Mesangial cell (primary cell): ENCODE measurements at places on chromosomes 5 and 9. TPM values are rescaled to one million over a fixed set of nuclear protein-coding genes. Genes with fewer than 3 reads are reported as not detected.

The FGD3 gene
- total RNA-seq, result under 0.01 TPM in 2 replicates

The MELK gene
- total RNA-seq, result 8.2 and 70.7 TPM in 2 replicates

The CTNNAL1 gene
- 39.7 and 86.4 TPM in 2 replicates for total RNA-seq

The KCTD16 gene
- total RNA-seq, result 0.13 and 1.1 TPM in 2 replicates

The LCN12 gene
- 1.6 TPM in 1 of 2 replicates, not detected in the other for total RNA-seq

The SLCO4C1 gene
- 0.81 and 7.9 TPM in 2 replicates for total RNA-seq

The CERCAM gene
- total RNA-seq, result 91.9 and 147 TPM in 2 replicates

The SH3GL2 gene
- total RNA-seq, result 0.33 and 0.63 TPM in 2 replicates

The EDIL3 gene
- total RNA-seq, result 118 and 193 TPM in 2 replicates

The DMRTA1 gene
- total RNA-seq, result 1.3 and 1.9 TPM in 2 replicates

The OR1Q1 gene
- total RNA-seq, result not detected in 2 replicates

The INSL6 gene
- not detected in 2 replicates for total RNA-seq

The SGCD gene
- total RNA-seq, result 0.49 and 0.76 TPM in 2 replicates

The IFNA6 gene
- not detected in 2 replicates for total RNA-seq

The GARIN3 gene
- total RNA-seq, result not detected in 2 replicates

The IL7R gene
- total RNA-seq, result 1.1 and 2.8 TPM in 2 replicates

The CCDC192 gene
- total RNA-seq, result not detected in 2 replicates

The SPATA31C1 gene
- 0.13 and 0.16 TPM in 2 replicates for total RNA-seq

The LCN9 gene
- not detected in 2 replicates for total RNA-seq

The SLC1A1 gene
- 10.3 and 10.6 TPM in 2 replicates for total RNA-seq

The RANBP3L gene
- not detected in 2 replicates for total RNA-seq

The S100Z gene
- total RNA-seq, result not detected in 2 replicates

The ZNF618 gene
- 14.5 and 23.8 TPM in 2 replicates for total RNA-seq

The TRPM6 gene
- total RNA-seq, result under 0.01 and 0.16 TPM in 2 replicates

The MARCOL gene
- not detected in 2 replicates for total RNA-seq

The PCDHGA9 gene
- 0.98 and 6.1 TPM in 2 replicates for total RNA-seq

The SLC4A9 gene
- 0.13 TPM in 1 of 2 replicates, not detected in the other for total RNA-seq

The EEIG1 gene
- 4.6 and 9.5 TPM in 2 replicates for total RNA-seq

The ANKRD20A1 gene
- 0.13 and 0.16 TPM in 2 replicates for total RNA-seq

The CAVIN4 gene
- total RNA-seq, result 0.25 and 0.33 TPM in 2 replicates

The SPINK4 gene
- total RNA-seq, result not detected in 2 replicates

The ARHGEF28 gene
- 32.4 and 59.5 TPM in 2 replicates for total RNA-seq

The ROPN1L gene
- 0.25 and 0.49 TPM in 2 replicates for total RNA-seq

The POU5F2 gene
- 0.16 and 0.25 TPM in 2 replicates for total RNA-seq

The PTGR1 gene
- 44.2 and 72.9 TPM in 2 replicates for total RNA-seq

The GPR151 gene
- total RNA-seq, result not detected in 2 replicates

The CANX gene
- total RNA-seq, result 198 and 259 TPM in 2 replicates

The KCNV2 gene
- total RNA-seq, result not detected in 2 replicates

The NRG2 gene
- total RNA-seq, result under 0.01 and 0.38 TPM in 2 replicates

The PCDHGA5 gene
- 0.33 and 1.5 TPM in 2 replicates for total RNA-seq

The GDA gene
- 0.76 TPM in 1 of 2 replicates, not detected in the other for total RNA-seq

The IRX2 gene
- total RNA-seq, result 0.33 and 4.6 TPM in 2 replicates

The PCDHA7 gene
- 0.51 TPM in 1 of 2 replicates, not detected in the other for total RNA-seq

The RFX3 gene
- 1.8 and 3.8 TPM in 2 replicates for total RNA-seq

The CA9 gene
- 0.13 and 0.16 TPM in 2 replicates for total RNA-seq

The IFNB1 gene
- total RNA-seq, result not detected in 2 replicates

The NR6A1 gene
- 0.49 and 0.51 TPM in 2 replicates for total RNA-seq

The DIRAS2 gene
- 3.4 and 9.8 TPM in 2 replicates for total RNA-seq

The PCDHGC5 gene
- total RNA-seq, result 0.33 and 1.4 TPM in 2 replicates

The OMD gene
- not detected in 2 replicates for total RNA-seq

The ANKRD55 gene
- total RNA-seq, result not detected in 2 replicates
